ENCODE measurements at places on chromosomes 2 and 18. TPM values are rescaled to one million over a fixed set of nuclear protein-coding genes. Genes with fewer than 3 reads are reported as not detected.

- no peak overlapping the region for H3K4me3 ChIP-seq
- peaks cover 5% of the 10 kb centered on the region for H3K4me1 ChIP-seq
- H3K36me3 ChIP-seq = no peaks in the 10 kb centered on the region
- no peaks in the 10 kb centered on the region for H3K27me3 ChIP-seq
- H3K27ac ChIP-seq = no peak overlapping the region
- no peak for DNase-seq
Measured at GRCh38 chr18:22800551-22800951, 132.6 kb upstream of the RBBP8 start.

GRCh38 chr18:7349181-7349837 lies 118.4 kb downstream of the LRRC30 start:
- no peaks in the 10 kb centered on the region for H3K36me3 ChIP-seq
- no peak overlapping the region for H3K27ac ChIP-seq
- H3K27me3 ChIP-seq = no peaks in the 10 kb centered on the region
- DNase-seq = no peak

DNA sequence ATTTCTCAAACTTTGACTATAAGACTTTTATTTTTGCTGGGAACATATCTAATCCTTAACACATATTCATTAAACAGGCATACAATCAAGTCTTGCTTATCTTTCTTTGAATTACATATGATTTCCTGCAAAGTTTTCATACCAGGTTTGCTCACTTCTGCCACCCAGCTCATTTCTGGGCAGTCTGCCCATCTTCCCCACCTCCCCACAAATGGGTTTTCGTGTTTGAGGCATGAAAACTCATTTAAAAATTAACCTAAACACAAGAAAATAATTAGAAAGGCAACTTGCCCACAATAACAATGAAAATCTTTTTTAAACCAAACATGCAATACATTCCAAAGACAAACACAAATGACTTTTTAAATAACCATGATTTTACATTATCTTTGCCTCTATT lies 3.4 kb downstream of the CHST9 start:
- no peak overlapping the region for H3K4me3 ChIP-seq
- no peaks in the 10 kb centered on the region for H3K36me3 ChIP-seq
- no peaks in the 10 kb centered on the region for H3K4me1 ChIP-seq
- DNase-seq = no peak
- H3K27ac ChIP-seq = no peak overlapping the region

GRCh38 chr2:23009545-23010149 lies 375.3 kb upstream of the KLHL29 start:
- no peaks in the 10 kb centered on the region for H3K27me3 ChIP-seq
- no peak for DNase-seq
- H3K4me3 ChIP-seq = no peak overlapping the region
- H3K36me3 ChIP-seq = no peaks in the 10 kb centered on the region
- H3K27ac ChIP-seq = no peak overlapping the region

GRCh38 chr2:26011990-26012856 lies 21.7 kb upstream of the RAB10 start:
- no peaks in the 10 kb centered on the region for H3K36me3 ChIP-seq
- H3K4me3 ChIP-seq = no peak overlapping the region
- H3K27ac ChIP-seq = peak overlapping the region; percentile 45
- peak; percentile 77 for DNase-seq
- peaks cover 23% of the 10 kb centered on the region for H3K4me1 ChIP-seq
- no peaks in the 10 kb centered on the region for H3K27me3 ChIP-seq

DNA sequence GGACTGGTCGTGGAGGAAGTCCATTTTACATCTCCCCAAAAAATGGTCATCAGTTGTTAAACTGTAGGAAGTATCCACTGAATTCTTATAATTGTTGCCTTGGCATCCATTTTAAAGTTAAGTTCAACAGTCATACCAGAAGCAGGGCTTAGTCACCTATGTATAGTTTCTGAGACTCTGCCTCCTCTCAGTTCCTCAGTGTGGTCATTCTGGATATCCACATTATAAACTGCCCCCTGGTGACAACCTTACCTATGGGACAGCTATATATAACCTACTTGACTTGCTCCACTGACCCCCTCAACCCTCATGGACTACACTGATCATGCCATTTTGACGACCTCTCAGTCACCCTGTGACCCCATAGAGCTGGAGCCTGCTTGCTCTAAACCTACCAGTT lies 617.0 kb downstream of the LRP1B start:
- H3K27me3 ChIP-seq = no peaks in the 10 kb centered on the region
- no peak overlapping the region for H3K4me3 ChIP-seq
- no peaks in the 10 kb centered on the region for H3K4me1 ChIP-seq
- no peaks in the 10 kb centered on the region for H3K36me3 ChIP-seq

DNA sequence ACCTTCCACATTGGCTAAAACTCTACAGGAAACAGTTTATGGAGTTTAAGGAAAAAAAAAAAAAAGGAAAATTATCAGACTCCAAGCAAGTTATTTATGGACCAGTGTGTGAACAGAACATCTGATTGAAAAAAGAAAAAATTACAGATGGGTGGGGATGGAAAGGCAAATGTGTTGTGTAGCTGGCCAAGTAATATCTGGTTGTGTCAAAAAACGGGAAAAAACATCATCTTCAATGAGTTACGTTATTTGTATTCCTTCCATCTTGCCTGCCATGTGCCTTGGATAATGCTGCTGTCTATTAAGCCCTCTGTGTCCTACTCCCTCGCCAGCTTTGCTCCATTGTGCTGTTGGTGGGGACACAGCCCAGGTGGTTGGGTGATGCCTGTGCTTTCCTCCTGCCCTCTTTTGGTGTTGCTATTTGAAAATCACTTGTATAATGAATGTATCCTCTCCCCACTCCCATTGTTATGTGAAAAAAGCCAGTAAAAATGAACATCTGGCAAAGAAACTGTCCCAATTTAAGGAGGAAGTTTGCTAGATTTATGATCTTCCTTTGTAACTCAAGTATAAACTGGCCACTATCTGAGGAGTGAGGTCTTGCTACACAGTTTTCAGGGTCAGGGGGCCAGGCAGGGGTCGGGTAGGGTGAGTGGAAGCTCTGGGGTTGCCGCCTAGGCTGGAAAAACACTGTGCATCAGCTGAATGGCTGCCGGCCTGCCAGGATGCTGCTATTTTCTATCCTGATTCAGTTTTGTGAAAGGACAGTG lies 155.9 kb downstream of the FMNL2 start:
- DNase-seq = peak; percentile 68
- no peak overlapping the region for H3K4me3 ChIP-seq
- no peaks in the 10 kb centered on the region for H3K36me3 ChIP-seq

DNA sequence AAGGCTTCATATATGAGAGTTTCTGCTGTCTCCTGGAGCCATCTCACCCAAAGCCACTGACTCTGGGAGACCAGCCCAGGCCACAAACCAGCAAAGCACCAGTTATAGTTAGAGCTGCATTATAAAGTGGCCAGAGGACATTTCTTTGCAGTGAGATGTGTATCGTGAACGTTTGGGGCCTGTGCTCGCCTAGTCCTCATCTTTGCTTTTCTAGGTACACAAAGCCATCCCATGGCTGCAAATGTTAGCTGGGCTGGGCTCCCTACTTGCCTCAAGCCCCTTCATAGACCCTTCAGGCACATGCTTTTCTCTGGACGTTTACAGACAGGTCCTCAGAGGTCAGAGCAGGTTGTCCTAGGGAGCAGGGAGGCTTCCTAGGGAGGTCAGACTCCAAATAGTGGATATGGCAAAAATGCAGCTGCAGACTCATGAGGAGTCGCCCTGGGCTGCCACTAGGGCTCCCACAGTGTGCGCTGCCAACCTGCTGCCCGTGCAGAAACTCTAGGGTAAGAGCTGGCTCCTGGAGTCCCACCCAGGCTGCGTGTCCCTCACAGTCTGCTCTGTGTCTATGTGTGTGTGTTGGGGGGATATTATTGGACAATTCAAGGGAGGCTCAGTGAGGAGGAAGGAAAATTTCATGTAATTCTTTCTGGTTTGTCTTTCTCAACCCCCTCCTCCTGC lies 141.0 kb downstream of the RPIA start:
- DNase-seq = no peak
- no peaks in the 10 kb centered on the region for H3K27me3 ChIP-seq
- H3K4me1 ChIP-seq = no peaks in the 10 kb centered on the region
- no peak overlapping the region for H3K4me3 ChIP-seq

GRCh38 chr2:15260196-15260595 lies 300.9 kb downstream of the NBAS start:
- H3K36me3 ChIP-seq = no peaks in the 10 kb centered on the region
- no peaks in the 10 kb centered on the region for H3K27me3 ChIP-seq
- no peaks in the 10 kb centered on the region for H3K4me1 ChIP-seq
- H3K27ac ChIP-seq = no peak overlapping the region
- H3K4me3 ChIP-seq = no peak overlapping the region
- DNase-seq = no peak

DNA sequence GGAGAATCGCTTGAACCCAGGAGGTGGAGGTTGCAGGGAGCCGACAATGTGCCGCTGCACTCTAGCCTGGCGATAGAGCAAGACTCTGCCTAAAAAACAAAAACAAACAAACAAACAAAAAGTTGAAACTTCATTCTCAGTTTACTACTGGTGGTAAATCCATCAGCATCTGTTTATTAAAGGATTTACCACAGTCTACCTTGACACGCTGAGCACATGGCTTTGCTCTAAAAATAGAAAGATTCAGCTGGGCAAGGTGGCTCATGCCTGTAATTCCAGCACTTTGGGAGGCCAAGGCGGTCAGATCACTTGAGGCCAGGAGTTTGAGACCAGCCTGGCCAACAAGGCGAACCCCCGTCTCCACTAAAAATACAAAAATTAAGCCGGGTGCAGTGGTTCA lies 201.3 kb downstream of the TGIF1 start:
- H3K4me1 ChIP-seq = peaks cover 36% of the 10 kb centered on the region
- no peaks in the 10 kb centered on the region for H3K36me3 ChIP-seq

DNA sequence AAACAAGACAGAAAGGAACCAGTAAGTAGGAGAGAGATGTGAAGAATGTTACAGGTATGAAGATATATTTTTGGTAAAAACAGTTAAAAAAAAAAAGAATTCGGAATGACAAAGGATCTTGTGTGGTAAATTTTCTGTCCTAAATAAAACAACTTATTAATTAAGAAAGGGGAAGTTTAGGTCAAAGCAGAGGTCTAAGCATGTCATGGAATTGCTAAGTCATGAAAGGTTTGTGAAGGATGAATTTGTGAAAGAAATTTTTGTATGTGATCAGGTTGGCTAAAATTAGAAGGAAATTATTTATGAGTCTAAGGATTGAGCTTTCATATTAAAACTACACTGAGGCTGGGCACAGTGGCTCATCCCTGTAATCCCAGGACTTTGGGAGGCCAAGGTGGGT lies 11.1 kb upstream of the ALPG start:
- H3K27ac ChIP-seq = no peak overlapping the region
- no peaks in the 10 kb centered on the region for H3K4me1 ChIP-seq
- H3K36me3 ChIP-seq = no peaks in the 10 kb centered on the region
- no peak overlapping the region for H3K4me3 ChIP-seq
- DNase-seq = no peak

- no peaks in the 10 kb centered on the region for H3K27me3 ChIP-seq
- H3K4me3 ChIP-seq = no peak overlapping the region
- no peak for DNase-seq
- H3K4me1 ChIP-seq = peaks cover 27% of the 10 kb centered on the region
- H3K27ac ChIP-seq = no peak overlapping the region
Measured at GRCh38 chr2:207313947-207314346, 148.2 kb upstream of the KLF7 start.

DNA sequence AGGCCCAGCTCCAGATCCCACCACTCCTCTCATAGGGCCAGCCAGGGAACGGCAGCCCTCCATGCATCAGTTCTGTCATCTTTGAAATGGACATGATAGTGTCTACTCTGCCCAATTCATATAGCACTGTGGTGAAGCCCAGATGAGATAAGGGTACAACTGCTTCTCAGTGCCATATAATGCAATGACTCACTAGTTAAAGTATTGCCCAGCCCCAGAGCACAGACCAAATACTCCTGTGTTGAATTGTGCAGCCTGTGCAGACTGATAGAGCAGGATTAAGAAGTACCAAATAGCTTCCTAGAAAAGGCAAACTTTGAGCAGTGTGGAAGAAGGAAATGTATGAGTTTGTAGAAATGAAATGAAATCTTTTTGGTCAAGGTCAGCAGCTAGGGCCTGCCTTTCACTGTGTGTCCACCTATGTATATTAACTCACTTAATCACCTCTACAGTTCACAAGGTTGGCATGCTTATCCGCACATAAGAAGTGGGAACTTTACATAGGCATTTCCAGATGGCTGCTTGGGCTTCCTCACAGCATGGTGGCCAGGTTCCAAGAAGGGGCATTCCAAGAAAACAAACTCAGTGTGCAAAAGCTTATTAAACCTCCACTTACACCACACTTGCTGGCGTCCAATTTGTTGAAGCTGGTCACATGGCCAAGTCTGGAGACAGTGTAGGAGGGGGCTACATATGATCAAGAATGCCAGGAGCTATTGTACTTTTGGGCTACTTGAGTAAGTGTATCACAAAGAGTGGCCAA lies 102.8 kb upstream of the COPS8 start:
- H3K27ac ChIP-seq = no peak overlapping the region
- no peaks in the 10 kb centered on the region for H3K36me3 ChIP-seq
- DNase-seq = no peak
- H3K27me3 ChIP-seq = no peaks in the 10 kb centered on the region

DNA sequence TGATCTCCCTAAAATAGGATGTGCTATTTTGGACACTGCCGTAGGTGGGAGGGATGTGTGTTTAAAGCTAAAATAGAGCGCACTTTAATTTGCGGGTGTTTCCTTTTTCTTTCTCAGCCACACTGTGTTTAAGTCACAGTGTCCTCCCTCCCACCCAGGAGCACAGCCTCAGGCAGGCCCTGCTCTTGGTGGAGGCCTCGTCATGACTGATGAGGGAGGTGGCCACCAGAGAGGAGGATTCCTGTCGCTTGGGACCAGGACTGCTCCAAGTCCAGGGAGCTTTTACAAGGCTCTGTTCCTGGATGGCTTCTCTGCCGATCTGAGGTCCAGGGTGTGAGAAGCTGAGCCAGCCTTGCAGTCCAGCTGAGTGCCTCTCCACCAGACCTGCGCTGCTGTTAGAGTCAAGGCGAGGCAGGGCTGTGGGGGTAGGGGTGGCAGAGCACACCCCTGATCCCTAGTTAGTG lies 33.5 kb downstream of the INPP4A start:
- peaks cover 14% of the 10 kb centered on the region for H3K4me1 ChIP-seq
- H3K27ac ChIP-seq = no peak overlapping the region
- DNase-seq = peak; percentile 62
- no peaks in the 10 kb centered on the region for H3K36me3 ChIP-seq
- H3K27me3 ChIP-seq = no peaks in the 10 kb centered on the region
- H3K4me3 ChIP-seq = no peak overlapping the region

DNA sequence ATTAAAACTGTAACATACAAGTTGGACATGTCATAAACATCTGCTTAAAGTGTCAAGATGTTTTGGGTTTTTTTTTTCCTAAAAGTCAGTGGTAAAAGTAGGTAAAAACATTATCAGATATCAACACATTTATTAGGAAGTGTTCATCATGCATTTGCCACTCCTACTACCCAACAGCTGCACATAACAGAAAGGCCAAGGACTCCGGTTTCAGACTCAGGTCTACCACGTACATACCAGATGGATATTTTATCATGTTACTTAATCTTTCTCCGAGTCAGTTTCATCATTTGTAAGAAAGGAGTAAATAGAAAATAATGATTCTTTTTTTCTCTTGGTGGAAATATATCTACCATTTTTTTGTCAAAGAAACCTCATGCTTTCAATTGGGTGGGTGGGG lies 192.3 kb downstream of the UBE2E3 start:
- DNase-seq = no peak
- H3K27me3 ChIP-seq = no peaks in the 10 kb centered on the region
- no peaks in the 10 kb centered on the region for H3K36me3 ChIP-seq
- no peak overlapping the region for H3K27ac ChIP-seq

The SS18 gene
- total RNA-seq = 132 TPM

The SAG gene
- total RNA-seq = not detected

The ALMS1 gene
- 22.1 TPM for total RNA-seq

The RAB10 gene
- 128 TPM for total RNA-seq

The XDH gene
- total RNA-seq = under 0.01 TPM

The BMP10 gene
- total RNA-seq = not detected

The QPCT gene
- total RNA-seq = 25.7 TPM

Measured in osteoblast (primary cell).